ENCODE measurements at places on chromosomes 16 and 17.

- DNase-seq: no peak
Measured at GRCh38 chr16:53212893-53213223, 158.1 kb downstream of the CHD9 start.

- DNase-seq: peak; percentile 77
Measured at GRCh38 chr17:4199818-4200402, 56.9 kb downstream of the CYB5D2 start.

DNA sequence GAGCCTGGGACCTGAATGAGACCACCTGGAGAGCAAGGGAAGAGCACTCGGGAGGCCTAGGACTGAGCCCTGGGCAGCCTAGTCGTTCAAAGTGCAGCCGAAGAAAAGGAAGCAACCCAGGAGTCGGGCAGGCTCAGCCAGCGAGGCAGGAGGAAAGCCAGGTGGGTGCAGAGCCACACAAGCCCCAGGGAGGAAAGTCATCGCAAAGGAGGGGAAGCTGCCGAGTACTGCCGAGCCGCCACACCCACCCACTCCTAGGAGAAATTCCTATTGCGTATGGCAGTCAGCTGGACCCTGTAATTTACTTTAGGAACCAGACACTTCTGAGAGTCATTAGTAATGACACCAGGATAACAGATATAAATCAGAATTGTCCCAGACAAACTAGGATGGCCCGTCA is 187.6 kb downstream of the KATNIP start:
- no peak for DNase-seq

GRCh38 chr17:76872221-76872873 is 4.1 kb downstream of the MGAT5B start:
- DNase-seq: peak; percentile 63

DNA sequence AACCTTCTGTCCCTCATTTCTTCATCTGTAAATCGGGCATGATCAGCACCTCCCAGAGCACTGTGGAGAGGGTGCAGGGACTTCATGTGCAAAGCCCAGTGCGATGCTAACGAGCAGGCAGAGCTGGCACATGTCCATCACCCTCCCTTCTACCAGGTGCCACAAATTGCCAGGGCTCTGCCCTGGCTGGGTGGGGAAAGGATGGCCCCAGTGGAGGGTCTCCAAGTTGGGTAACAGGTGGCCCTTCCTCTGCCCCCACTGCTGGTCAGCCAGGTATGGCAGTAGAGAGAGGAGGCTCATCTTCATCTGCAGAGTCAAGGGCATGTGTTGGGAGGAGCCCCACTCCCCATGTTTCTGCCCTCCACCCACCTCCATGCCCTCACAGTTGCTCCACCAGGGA is 61.5 kb upstream of the CDH5 start:
- no peak for DNase-seq

DNA sequence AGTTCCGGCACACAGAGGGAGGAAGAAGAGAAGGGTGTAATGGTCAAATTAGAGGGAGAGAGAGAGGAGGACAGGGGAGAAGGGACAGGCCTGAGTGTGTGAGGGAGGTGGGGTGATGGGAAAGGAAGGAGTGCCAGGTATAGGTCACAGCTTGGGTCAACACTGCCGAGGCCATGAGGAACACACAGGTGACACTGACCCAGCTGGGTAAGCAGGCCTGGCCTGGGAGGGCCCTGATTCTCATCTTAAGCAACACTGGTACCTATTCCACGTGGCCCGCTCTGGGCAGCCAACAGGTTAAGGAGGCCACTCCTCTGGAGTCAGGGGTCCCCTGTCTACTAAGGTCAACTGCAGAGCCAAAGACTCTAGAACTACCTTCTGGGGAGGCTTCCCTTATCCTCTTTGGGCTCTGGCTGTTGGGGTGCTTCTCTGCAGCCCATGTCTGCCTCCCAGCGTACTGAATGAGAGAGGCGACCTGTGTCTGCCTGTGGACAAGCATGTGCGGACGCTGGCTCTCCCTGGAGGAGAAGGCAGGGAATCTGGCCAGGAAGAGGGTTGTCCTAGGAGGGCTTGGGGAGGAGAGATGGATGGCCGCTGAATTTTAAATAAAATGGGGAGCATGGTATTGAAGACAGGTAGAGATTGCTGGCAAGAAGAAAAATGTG is 57.6 kb downstream of the RGS9 start:
- DNase-seq: no peak

DNA sequence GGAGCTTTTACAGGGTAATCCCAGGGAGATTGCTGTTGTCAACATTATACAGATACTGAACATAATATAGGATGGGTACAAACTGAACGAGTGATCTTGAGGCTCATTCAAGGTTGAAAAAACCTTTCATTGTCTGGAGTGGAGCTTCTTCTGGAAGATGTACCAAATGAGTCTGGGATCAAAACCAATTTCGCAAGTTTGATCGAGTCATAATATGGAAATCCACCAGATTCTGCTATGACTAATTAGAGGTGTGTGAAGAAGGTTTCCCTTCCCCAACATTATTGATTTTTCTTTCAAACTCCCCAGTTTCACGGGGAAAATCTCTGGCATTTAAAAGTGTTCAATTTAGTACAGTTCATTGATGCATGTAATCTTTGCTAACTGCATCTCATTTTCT is 324.1 kb downstream of the ZFHX3 start:
- DNase-seq: no peak

GRCh38 chr16:57482845-57483545 is 3.3 kb downstream of the DOK4 start:
- DNase-seq: no peak

- DNase-seq: no peak
Measured at GRCh38 chr16:53952215-53953208, 248.6 kb downstream of the FTO start.

DNA sequence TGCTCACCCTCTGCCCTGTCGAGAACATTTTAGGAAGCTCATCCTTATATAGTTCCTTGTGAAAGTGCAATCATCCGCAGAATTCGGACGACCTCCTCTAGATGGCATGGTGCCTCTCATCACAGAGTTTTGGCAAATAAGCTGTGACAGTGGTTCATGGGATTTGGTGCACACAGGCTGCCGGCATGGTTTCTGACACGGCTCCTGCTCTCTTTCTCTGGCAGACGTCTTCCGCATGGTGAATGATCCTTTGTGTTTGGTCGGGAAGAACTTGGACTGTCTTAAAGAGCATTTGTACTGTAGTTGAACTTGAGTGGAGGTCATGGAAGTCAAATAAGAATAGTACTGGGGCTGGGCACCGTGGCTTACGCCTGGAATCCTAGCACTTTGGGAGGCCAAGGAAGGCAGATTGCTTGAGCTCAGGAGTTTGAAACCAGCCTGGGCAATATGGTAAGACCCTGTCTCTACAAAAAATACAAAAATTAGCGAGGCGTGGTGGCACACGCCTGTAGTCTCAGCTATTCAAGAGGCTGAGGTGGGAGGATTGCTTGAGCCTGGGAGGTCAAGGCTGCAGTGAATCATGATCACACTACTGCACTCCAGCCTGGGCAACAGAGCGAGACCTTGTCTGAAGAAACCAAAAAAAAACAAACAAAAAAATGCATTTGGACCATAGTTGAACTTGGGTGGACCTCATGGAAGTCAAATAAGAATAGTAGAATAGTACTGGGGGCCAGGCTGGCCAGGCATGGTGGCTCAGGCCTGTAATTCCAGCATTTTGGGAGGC is 34.7 kb upstream of the NAT9 start:
- no peak for DNase-seq

DNA sequence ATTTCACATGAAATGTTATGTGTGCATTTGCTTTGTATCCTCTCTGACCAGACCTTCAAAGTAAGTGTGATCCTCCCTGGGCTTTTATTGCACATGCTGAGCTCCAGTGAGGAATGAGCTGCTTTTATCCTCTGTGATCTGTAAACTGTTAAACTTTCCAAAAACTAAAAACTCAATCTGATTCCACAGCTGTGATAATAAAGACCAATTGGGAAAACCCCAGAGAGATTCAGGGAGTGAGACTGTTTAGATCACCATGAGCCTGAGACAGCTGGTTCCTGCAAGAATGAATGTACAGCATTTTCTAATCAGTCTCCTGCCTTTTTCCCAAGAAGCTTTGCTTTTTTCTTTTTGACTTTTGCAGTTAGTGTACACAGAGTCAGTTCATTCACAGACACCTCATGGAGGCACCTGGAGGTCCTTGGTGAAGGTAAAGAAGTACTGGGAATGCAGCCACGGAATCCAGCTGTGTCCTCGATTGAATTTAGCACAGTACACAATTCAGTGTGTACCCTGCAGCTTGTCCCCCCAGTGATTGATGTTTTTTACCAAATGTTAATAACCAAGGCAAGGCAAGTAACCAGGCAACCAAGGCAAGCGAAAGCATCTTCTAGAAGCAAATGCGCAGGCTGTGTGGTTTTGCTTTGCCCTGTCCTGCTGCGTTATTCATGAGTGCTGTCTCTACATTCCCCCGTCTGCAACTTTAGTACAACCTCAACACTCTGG is 182.6 kb downstream of the LGALS9B start:
- DNase-seq: no peak

DNA sequence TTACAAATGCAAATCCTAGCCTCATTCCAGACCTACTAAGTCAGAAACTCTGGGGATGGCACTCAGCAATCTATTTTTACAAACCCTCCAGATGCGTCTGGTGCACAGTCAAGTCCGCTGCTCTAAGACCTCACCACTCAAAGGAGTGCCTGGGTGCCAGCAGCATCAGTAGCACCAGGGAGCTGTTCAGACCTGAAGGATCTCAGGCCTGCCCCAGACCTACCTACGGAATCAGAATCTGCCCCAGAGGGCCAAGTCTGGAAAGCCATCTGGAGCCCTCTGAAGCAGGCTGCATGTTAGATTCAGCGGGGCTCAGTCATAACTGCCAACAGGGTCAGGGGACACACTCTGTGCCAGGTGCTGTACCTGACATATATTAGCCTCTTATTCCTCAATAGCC is 17.6 kb downstream of the MEOX1 start:
- DNase-seq: no peak

DNA sequence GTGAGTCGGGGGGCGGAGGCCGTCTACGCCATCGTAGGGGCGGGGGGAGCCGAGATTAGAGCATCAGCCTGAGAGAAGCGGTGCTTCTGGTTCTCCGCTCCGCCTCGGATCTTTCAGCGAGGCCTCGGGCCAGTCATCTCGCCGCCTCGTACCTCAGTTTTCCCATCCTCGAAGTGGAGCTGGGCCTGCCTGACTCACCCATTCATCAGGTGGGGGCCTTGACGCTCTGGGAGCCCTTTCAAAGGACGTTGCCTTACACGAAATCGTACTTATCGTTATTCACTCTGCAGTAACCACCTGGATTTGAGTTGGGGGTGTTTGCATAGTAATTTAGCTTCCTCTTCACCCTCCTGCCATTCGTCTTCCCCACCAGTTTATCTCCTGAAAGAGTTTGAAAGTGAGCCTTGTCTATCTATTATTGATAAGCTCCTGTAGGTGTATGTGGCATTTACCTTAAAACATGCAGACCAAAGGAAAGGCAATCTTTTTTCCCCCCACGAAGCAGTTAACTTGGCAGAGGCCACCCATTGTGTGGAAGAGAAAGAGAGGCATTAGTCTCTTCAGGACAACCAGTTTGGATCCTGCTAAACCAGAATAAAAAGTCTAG is 674 bp downstream of the TAF15 start:
- no peak for DNase-seq

DNA sequence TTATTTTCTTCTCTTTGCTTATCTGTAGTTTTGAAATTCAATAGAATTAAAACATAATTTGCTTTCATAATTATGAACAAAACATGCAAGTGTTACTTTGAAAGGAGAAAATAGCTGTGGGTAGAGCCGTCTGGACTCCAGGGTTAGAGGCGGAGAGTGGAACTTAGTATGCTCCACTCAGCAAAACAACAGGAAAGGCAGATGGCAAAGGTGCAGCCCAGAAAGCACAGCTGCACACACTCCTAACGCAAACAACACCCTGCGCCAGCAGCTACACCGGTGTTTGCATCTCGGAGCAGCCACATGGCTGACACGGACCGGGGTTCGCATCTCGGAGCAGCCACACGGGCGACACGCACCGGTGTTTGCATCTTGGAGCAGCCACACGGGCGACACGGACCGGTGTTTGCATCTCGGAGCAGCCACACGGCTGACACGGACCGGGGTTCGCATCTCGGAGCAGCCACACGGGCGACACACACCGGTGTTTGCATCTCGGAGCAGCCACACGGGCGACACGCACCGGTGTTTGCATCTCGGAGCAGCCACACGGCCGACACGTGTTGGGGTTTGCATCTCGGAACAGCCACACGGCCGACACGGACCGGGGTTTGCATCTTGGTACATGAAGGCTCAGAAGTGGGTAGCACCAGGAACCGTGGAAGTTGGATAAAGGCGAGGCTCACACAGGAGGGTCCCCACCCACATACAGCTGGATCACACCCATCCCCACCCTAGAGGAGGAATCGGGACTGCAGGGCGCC is 12.2 kb upstream of the CAPN15 start:
- DNase-seq: no peak

DNA sequence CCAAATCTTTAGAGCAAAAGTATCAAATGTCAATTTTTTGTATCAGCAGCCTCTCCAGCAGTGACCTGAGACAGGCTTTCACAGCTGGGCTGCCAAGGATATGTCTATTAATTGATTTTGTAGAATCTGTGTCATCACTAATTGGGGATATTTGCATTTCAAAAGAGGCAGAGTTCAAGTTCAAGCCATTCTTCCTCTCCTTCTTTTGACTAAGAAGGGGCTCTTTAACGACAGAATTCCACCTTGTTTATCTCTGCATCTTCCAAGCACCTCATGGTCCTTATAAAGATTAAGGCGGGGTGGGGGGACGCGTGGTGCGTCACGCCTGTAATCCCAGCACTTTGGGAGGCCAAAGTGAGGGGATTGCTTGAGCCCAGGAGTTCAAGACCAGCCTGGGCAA is 15.2 kb upstream of the BHLHA9 start:
- no peak for DNase-seq

DNA sequence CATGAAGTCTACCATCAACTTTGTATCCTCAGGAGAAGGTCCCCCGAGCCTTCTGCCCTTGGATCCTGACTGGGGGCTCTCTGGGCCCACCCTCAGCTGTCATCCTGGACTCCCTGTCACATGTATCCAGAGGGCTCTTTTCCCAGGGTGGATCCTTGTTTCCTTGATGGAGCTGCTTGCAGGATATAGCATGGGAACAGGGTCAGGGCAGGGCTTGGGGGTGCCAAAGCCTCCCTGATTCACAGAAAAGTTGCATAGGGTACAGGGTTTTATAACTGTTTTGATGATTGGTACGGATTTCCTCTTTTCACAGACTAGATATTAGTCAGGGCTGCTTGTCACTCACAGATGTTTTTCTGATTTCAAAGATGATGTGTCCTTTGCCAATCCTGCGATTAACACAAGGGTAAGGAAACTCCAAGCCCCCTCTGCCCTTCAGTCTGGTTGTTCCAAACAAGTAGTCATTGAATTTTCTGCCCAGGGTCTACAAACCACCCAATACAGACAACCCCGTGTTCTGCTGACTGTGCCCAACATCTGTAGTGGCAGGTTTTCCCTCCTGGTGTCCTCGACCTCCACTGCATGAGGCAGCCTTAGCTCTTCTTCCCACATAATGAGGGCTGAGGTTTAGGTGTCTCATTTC is 20.6 kb upstream of the SLC35G3 start:
- DNase-seq: no peak

- no peak for DNase-seq
Measured at GRCh38 chr17:37759014-37759637, 14.3 kb upstream of the HNF1B start.
